ENCODE measurements at places on chromosomes 3 and 15. TPM values are rescaled to one million over a fixed set of nuclear protein-coding genes. Genes with fewer than 3 reads are reported as not detected.

DNA sequence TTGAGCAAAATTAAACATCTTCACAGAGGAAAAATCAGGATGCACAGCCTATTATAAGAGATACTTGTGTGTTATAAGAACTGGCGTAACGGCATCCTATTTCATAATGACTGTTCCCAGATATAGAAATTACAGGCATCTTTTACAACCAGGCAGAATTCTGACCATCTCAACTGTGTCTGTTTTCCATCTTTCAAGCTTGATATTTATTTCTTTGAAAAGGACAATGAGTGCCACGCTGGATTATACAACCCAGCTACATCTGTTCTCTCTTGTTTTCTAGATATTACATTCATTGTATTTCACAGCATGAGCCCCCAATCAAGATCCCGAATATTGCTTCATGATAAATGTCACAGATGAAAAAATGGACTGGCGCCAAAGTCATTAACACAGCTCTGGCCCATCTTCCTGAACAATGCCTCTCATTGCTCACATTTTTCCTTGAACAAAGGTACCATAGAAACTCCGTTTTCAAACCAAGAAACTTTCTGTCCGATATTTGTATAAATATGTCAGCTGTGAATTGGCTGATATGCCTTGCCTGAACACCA lies 420.6 kb downstream of the TBL1XR1 start:
- no peak for DNase-seq

GRCh38 chr3:13322324-13322723 lies 97.8 kb downstream of the NUP210 start:
- DNase-seq, result no peak

DNA sequence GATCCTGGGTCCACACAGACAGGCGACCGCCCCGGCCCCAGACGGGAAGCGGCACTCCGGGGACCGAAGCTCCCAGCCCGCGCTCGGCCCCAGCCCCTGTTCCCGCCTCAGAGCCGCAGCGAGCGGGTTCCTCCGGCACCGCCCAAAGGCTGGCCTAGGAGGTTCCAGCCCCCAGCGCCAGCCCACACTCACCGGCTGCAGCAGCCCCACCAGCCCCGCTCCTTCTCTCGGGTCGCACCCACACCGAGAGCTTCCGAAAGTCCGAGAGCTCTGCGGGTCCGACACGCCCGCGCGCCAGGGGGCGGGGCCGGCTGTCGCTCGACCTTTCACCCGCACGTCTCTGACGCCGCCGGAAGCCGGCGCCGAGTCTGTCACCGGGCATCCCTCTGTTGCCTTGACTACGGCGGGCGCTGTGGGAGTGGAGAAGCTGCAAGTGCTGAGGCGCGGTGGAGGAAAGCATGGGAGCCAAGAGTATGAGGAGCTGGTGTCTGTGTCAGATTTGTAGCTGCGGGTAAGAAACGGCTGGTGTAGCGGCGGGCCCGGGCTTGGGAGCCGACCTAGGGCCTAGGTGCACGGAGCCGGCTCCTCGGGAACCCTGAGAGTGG lies at the start of the genes EFL1 and SAXO2:
Gene EFL1 (minus strand): TSS at position 313 of the 605 bp plus-strand sequence. CDS start 956 bp downstream, outside the sequence.
Gene SAXO2 (plus strand): TSS at position 397 of the 605 bp plus-strand sequence. CDS start 62 bp downstream, at position 459.
- peak; percentile 96 for DNase-seq

DNA sequence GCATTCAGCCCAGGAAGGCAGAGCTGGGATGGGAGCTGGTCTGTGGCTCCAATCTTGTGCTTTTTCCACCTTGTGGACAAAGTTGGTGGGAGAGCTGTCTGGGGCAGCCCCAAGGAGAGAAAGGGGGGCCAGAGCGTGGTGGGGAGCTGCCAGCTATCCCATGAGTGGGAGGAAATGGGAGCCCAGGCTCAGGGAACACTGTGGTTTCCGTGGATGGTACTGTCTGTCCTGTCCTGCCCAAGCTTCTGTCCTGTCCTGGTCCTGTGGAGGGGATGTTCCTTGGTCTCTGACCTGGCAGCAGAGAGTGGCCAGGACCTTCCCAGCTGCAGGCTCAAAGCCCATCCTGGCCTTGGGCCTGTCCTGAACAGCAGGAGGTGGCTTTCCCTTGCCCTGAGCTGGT lies 72.6 kb upstream of the SEC13 start:
- no peak for DNase-seq

DNA sequence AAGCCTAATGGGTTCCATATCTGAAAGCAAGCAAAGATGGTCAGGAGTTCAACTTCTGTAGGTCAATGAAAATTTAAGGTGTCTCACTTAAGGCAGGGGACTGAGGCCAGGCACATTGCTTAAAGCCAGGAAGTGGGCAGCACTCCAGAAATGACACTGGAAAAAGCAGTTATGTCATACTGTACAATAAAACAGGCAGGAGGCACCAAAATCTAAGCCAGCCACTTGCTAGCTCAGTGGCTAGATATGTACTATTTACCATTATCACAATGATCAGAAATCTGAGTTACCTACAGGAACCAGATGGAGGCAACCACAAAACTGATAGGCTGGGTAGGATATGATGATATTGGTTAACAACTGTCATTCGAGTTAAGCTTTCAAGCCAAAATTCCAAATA lies 57.3 kb downstream of the FRMD5 start:
- no peak for DNase-seq

GRCh38 chr15:47718497-47719437 lies 1.5 kb downstream of the SEMA6D start:
- peak; percentile 75 for DNase-seq

GRCh38 chr3:141093397-141093796 lies 42.2 kb downstream of the SPSB4 start:
- DNase-seq, result no peak

GRCh38 chr15:60651734-60652141 lies 172.8 kb upstream of the ICE2 start:
- DNase-seq, result no peak

The CCDC51 gene
- total RNA-seq, result 19.3 TPM

The EOGT gene
- total RNA-seq, result 50.4 TPM

DNA sequence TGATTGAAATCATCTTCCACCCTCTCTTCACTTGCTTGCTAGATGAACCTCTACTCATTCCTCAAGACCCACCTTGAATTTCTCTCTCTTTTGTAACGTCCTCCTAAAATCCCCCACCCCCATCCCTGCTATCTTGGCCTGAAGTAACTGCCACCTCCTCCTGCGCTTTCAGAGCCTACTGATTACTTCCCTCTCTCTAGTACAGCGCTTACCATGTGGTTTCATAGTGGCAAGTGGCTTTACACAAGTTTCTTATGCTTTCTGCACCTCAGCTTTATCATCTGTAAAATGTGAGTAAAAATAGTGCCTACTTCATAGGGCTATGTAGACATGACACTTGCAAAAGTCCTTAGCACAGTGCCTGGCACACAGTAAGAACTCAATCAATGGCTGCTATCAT lies 28.7 kb upstream of the DAZL start:
- no peak for DNase-seq

The CAMK2N2 gene
- not detected for total RNA-seq

GRCh38 chr3:119697394-119697793 lies 5.4 kb upstream of the CFAP91 start:
- no peak for DNase-seq

- DNase-seq, result no peak
These were observed 80.8 kb downstream of the ANXA2 start for GRCh38 chr15:60316961-60317360.

GRCh38 chr3:115292131-115292530 lies 145.0 kb upstream of the ZBTB20 start:
- no peak for DNase-seq

DNA sequence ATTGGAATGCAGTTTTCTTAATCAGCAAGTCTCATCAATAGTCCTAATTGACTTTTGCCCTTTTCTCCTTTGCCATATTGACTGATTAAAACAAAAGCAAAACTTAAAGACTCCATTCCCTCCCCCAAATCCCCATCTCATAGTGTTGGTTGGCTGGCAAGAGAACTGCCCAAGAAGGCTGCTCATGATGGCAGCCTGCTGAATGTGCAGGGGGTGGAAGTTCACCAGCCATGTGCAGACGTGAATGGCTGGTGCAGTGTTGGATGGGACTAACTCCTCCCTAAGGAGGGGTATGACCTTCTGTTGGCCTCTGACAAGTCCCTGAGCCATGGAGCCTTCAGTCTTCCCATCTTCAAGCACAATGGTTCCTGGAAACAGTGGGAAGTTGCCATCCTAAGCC lies 7.0 kb downstream of the SMAD3 start:
- DNase-seq, result no peak

All from ascending aorta (tissue), 2 donors.